ENCODE measurements at places on chromosomes 7 and 10. TPM values are rescaled to one million over a fixed set of nuclear protein-coding genes. Genes with fewer than 3 reads are reported as not detected.

Gene NRAP
- total RNA-seq: not detected

Gene PRSS2
- total RNA-seq: not detected

Gene AFAP1L2
- total RNA-seq: 5.0 TPM

Gene NEURL1
- total RNA-seq: 1.6 TPM

Gene GBX1
- total RNA-seq: not detected

Gene RAB11FIP2
- total RNA-seq: 19.1 TPM

Gene IGF2BP3
- total RNA-seq: 0.94 TPM

Gene SUGCT
- 0.57 TPM for total RNA-seq

Gene CCL24
- total RNA-seq: not detected

Gene PURB
- total RNA-seq: 35.6 TPM

Gene OR6V1
- not detected for total RNA-seq

Gene TRIM73
- 18.7 TPM for total RNA-seq

Gene KCNH2
- total RNA-seq: 0.50 TPM

Gene KCNIP2
- total RNA-seq: 4.1 TPM

Gene CHAT
- not detected for total RNA-seq

Gene LBX1
- not detected for total RNA-seq

Gene CAV2
- total RNA-seq: not detected

Gene LZTS2
- 22.4 TPM for total RNA-seq

Gene ZNF804B
- not detected for total RNA-seq

Gene GNAT3
- not detected for total RNA-seq

Gene GHRHR
- not detected for total RNA-seq

Gene TFPI2
- not detected for total RNA-seq

Gene RASA4B
- 16.2 TPM for total RNA-seq

Gene UCN3
- not detected for total RNA-seq

All from activated naive CD8-positive, alpha-beta T cell treated with anti-CD3 and anti-CD28 coated beads, Interleukin-2, amount 10 ng/mL, durations not matched to agents 7 days and 5 days (primary cell).